ENCODE measurements at places on chromosomes 3 and 15.
A peak's percentile ranks its signal among the peaks of the same experiment; 100 is the strongest.

DNA sequence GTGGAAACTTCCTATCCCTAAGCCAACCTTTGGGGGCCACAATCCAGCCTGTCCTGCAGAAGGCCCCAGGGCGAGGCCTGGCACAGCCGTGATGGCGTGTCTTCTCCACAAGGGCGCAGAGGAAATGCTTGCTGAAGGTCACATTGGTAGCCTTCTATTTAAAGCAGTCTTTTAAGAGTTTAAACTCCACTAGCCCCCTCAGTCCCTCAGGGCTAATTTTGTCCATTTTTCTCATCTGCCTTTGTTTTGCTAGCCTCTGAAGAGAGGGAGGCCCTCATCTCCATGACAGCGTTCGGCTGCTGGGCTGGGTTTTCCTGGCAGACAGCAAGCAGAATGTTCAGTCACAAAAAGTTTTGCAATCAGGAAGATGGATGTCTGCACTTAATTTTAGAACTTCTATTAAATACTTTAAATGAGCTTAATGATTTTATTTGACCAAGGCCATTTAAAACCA, 40.8 kb downstream of the RARB start:
- no peak for DNase-seq

- DNase-seq: peak; percentile 31
Measured at GRCh38 chr3:141147657-141148056, 84.0 kb upstream of the PXYLP1 start.

DNA sequence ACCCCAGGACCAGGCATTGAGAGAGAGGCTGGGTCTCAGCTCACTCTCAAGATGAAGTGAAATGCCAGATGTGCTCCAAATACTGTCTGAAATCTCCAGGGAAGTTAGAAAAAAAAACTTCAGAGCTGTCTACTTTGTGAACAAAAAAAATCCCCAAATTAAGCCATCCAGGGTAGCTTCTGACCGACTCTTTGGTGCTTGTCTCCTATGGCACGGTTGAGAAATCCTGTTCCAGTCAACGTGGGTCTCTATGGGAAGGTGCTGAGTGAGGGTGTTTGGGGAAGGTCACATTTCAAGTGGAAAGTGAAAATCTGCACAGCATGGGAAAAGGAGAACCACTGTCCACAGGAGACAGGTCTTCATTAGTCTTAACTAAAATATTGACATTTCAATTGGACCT, 322.5 kb upstream of the CFAP20DC start:
- no peak for DNase-seq

DNA sequence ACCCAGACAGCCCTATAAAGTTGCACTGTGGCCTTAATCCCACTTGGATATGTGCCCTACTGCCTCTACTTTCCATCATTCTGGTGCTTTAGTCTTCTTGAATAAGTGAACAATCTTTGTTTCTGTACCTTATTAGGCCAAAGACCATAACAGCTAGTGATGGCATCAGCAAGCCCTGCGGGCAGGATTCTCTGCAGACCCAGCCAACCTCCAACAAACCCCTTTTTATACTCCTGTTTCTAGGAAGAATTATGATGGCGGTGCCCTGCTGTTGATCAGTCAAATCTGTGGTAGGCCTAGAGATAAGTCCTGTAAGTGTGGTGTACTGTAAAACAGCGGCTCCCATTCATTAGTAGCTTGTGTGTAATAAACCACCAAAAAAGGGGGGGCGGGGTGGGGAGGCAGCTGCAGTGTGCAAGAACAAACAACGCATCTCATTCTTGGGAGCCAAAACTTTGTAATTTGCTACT, 40.5 kb downstream of the SOX2 start:
- no peak for DNase-seq

- no peak for DNase-seq
Measured at GRCh38 chr15:39926526-39926925, 6.5 kb upstream of the GPR176 start.

- DNase-seq: no peak
Measured at GRCh38 chr3:153785901-153786300, 335.3 kb upstream of the ARHGEF26 start.

DNA sequence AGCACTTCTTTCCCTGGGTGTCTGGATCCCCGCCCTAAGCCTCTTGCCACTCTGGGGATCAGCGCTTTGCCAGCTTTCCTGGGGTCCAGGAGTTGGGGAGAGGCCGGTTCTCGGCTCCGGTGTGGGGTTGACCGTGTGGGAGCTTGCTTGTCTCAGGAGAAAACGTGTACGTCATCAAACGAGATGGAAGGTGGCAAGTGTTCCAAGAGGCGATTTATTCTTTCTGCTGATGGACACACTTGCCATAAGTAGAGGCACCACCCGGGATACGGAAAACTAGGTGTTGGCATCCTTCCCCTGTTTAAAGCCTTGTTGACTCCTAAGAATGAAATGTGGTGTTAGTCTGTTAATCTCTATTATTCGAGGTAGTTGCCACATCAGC, 295 bp downstream of the ZWILCH start:
- no peak for DNase-seq

DNA sequence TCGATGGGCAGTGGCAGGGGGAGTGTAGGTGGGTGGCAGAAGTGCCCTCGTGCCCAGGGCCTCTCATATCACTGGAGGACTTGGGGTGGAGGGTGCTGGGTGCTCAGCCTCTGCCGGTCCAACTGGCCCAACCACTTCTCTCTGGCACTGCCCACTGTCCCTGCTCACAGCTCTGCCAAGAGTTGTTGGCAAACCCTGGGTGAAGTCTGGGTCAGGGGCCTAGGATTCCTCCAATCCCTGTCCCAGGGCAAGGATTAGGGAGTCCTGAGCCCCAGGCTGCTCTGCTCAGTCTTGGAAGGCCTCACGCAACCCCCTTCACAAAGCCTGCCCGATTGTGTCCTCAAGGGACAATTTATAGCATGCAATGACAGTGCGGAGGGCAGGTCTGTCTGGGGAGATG, 5.2 kb upstream of the PRKCD start:
- no peak for DNase-seq

GRCh38 chr3:133845127-133845526, 39.5 kb downstream of the SRPRB start:
- DNase-seq: no peak

- DNase-seq: no peak
Measured at GRCh38 chr3:105585-105984, 91.0 kb upstream of the CHL1 start.

- DNase-seq: no peak
Measured at GRCh38 chr3:65401359-65402305, 637.1 kb downstream of the MAGI1 start.

DNA sequence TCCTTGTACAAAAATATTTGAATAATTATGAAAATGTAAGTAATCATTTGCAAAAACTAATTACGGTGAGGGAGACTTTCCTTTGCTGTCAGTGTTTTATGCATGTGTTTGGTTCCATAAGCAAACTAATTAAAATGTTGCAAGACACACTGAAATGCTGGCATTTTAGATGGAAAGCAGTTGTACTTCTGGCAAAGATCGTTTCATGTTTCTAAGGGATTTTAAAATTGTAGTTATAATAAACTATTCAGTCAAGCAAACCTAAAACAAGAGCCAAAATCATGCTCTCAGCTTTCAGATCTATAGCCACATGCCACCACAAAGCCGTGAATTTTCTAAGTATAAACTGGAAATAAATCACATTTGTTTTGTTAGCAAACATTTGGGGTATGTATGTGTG, 240.1 kb upstream of the ZNF385D start:
- no peak for DNase-seq

DNA sequence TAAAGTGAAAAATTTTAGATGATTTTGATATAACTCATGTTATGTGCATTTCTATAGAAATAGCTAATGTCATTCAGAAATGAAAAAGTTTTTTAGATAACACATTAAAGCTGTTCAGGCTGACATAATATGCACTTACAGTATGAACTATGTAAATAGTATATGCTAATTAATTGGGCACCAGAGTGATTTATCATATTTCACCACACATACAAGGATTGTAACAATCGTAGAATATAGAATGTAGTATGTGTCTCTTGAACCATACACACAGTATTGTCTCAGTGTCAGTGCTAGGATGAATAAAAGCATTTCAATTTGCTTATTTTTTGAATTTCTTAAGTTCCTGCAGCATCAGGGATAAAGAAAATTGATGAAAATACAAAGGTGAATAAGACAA, 710.0 kb downstream of the OTOL1 start:
- no peak for DNase-seq

- no peak for DNase-seq
Measured at GRCh38 chr3:96706509-96706908, 107.9 kb upstream of the EPHA6 start.

- no peak for DNase-seq
Measured at GRCh38 chr3:194243172-194243837, 107.4 kb downstream of the HES1 start.

DNA sequence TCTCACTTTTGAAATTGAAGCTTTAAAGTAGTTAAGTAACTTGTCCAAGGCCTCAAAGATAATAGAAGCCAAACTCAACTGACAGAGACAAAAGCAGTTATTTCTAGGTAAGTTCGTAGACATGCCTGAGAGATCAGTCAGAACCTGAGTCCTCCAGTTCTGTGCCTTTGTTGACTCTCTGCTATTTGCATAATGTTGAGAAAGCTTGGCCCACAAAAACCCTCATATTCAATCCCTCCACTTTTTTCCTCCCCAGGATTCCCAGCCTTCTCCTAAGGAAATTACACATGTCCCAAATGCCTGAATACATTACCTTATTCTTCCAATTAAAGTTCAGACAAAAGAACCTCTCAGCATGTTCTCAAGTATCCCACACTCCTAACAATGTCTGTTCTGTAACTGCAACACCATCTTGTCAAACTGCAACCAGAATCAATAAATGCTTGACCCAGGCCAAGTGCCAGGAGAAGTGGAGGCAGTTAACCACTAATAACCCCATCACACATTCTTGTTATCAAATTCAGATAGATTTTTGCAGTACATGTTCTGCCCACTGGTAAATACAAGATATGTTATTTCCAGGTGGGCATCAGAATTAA, 217.8 kb downstream of the LRRC3B start:
- peak; percentile 6 for DNase-seq

GRCh38 chr3:105394177-105394576, 27.5 kb downstream of the ALCAM start:
- DNase-seq: no peak

GRCh38 chr3:197345390-197345789, 47.0 kb upstream of the DLG1 start:
- DNase-seq: no peak

DNA sequence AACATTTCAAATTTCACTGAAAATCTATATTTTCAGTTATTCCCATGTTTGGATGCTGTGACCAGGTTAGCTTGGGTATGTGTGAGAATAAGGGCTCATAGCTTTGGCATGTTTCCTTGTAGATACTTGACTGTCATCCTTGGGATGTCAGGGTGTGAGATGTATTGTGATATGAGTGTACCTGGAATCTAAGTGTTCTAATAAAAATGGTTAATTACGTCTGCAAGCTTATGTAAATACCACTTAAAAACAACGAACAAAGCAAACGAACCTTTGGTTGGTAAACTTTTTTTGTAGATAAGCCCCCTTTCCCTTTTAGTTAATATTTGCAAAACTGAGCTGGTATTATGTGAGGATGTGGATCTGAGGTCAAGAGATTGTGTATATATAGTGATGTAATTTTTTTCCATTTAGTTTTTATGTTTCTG, 63.5 kb downstream of the FNDC3B start:
- DNase-seq: peak; percentile 90

DNA sequence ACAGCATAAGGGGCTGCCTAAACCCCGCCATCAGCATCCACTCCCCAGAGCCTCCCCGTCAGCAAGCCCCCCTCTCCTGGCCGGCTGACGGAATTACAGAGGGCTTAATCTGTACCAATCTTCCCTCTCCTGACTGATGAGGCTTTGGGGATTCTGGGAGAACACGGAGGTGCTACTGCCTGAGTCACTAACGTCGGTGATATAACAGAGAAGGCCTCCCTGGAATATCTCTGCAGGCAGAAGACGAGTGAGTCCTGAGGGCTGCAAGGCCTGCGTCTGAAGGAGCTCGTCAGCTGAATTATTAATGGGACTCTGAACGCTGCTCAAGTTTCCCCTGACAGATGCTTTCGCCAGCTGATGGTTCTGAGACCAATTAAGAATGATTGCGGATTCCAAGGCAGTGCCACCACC, 147.7 kb downstream of the XXYLT1 start:
- DNase-seq: no peak

GRCh38 chr3:169787791-169788190, 14.6 kb downstream of the MYNN start:
- DNase-seq: no peak

DNA sequence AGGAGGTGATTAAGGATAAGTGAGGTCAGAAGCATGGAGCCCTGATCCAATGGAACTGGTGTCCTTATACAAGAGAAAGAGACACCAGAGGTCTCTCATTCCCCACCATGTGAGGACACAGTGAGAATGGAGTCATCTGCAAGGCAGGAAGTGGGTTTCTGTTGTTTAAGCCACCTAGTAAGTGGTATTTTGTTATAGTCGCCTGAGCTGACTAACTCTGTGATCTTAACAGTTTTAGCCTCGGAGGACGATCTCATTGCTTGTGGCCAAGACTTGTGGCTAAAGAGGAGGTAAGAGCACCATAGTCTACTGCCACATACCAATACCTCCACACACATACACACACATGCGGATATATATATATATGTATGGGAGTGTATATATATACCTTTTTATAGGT, 73.8 kb downstream of the MCTP2 start:
- no peak for DNase-seq

- DNase-seq: no peak
Measured at GRCh38 chr15:77538027-77538451, 94.7 kb downstream of the LINGO1 start.

DNA sequence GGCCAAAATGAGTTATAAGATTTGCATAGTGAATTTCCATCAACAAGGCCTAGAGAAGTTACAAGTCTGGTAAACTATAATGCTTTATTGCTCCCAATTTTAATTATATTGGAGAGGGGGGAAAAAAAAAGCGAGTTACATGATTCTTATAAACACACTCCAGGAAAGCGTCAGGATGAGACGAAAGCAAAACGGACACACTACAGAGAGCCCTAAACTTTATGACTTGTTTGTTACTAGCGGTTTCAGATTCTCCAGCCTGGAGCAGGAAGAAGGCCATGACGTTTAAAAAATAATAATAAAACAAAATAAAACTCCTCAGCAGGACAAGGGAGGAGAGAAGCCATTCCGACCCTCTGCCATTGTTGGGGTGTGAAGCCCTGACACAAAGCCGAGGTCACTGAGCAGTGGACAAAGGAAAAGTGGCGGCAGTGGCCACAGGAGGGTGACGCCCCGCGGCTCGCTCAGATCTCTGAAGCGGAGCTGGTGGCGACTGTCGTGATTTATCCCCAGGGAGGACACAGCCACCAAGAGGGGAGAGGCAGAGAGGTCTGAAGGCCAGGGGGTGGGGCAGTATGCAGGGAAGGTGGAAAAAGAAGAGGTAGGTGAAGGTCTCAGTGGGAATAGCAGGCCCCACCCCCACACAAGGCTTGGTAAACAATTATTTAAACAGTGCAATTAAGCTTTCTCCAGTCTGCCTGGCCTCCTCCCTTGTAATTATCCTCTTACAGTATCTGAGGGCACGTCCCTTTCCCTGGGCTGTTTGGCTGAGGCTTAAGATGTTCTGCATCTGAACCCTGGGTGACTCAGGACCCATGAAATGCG, 45.3 kb downstream of the ADAMTS9 start:
- DNase-seq: no peak

GRCh38 chr3:132342183-132342582, 25.0 kb downstream of the ACP3 start:
- DNase-seq: no peak

All from foreskin keratinocyte (primary cell).